ENCODE measurements at places on chromosomes 1 and 21.
A peak's percentile ranks its signal among the peaks of the same experiment; 100 is the strongest.

DNA sequence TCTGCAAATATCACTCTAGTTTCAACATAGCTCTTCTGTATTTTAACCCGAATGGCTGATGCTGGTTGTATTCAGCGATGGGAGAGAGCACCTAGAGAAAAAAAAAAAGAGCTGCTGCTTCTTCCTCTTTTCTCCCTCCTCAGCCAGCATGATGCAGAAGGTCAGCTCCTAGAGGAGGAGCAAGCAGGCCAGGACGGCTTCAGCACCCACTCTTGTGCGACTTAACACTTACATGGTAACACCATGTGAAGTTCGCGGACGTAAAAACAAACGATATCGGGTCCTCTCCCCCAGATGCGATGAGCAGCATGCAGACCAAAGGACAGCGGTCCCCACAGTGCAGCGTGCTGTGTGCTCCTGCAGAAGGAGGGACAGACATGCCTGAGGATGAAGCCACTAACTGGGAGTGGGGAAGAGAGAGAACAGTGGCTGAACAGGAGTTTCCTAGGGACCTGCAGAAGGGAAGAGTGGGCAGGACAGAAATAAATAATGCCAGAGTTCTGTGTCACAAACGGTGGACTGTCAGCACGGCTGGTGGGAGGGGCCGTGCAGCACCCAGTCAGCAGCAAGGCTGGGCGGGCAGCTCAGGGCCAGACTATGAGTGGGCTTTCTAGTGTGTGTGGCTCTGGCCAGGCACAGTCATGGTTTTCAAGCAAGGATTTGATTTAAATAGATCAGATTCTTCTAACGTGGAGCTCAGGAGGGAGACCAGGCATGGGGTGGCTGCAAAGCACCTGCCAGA lies 11.4 kb upstream of the B3GALT5 start:
- no peak for DNase-seq

- no peak for DNase-seq
These were observed 329.0 kb upstream of the ESRRG start for GRCh38 chr1:217052196-217052595.

DNA sequence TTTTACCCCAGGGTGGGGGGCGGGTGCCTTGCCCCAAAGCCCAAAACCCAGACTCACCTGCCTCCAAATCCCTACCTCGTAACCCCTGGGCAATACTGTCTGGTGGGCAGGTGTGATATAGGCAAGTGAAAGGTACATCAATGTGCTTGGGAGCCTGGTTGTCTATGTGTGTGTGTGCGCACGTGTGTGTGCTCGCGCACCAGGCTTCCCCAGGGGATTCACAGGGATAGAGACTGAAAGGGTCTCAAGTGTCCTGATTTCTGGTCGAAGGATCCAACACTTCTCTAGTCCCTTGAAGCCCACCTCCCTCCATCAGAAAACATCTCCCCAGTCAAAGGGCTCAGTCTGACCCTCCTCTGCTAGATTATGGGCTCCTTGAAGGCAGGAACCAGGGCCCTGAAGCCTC lies 28.9 kb upstream of the EPB41 start:
- no peak for DNase-seq

DNA sequence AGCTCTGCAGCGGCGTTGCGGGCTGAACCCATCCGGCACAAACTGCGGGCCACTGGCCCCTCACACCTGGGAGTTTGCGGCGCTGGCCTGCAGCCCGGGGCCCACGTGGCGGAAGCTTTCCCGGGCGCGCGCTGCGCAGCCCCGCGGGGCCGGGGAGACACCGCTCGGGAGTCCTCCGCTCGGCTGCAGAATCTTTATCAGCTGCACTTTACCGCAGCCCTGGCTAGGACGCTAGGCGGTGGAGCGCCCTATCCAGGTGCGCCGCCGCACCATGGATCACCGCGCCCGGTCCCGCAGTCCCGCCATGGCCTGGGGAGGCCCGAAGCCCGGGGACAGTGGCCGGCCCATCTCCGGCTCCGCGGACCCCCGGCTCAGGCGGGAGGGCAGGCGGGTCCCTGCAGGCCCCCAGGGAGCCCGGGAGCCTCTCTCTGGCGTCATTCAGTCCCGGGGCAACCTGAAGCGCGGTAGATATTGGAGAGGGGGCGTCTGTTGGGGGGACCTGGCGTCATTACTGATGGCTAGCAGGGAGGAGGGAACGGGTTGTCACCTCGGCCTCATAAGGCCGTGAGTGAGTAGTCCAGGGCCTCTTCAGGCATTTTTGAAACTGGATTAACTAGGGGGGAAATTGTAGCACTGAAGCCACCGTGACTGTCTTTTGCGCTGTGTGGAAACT lies 5.7 kb upstream of the OLIG2 start:
- DNase-seq, result no peak

GRCh38 chr1:52032124-52032784 lies 1.4 kb downstream of the KTI12 start:
- no peak for DNase-seq

GRCh38 chr1:32199717-32200072 lies 700 bp upstream of the CCDC28B start:
- no peak for DNase-seq

GRCh38 chr1:170494369-170494768 lies 37.6 kb upstream of the GORAB start:
- no peak for DNase-seq

DNA sequence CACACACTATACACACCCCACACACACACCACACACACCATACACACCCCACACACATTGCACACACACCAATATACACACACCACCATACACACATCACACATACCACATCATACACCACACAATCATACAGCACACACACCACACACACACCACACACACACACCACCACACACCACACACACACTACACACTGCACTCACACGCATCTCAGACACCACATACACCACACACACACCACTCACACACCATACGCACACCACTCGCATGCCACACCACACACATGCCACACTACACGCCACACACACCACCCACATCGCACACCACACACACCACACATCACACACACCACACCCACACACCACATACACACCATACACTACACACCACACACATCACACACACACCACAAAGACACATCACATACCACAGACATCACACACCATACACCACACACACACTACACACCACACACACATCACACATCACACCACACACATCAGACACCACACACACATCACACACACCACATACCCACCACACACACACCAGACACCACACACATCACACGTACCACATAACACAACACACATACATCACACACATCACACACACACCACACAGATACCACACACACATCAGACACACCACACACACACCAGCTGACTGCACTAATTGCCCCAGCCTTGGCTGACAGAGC lies 54.6 kb downstream of the HSF2BP start:
- DNase-seq, result no peak

- DNase-seq, result no peak
These were observed 34.1 kb upstream of the USH2A start for GRCh38 chr1:216457356-216457755.

DNA sequence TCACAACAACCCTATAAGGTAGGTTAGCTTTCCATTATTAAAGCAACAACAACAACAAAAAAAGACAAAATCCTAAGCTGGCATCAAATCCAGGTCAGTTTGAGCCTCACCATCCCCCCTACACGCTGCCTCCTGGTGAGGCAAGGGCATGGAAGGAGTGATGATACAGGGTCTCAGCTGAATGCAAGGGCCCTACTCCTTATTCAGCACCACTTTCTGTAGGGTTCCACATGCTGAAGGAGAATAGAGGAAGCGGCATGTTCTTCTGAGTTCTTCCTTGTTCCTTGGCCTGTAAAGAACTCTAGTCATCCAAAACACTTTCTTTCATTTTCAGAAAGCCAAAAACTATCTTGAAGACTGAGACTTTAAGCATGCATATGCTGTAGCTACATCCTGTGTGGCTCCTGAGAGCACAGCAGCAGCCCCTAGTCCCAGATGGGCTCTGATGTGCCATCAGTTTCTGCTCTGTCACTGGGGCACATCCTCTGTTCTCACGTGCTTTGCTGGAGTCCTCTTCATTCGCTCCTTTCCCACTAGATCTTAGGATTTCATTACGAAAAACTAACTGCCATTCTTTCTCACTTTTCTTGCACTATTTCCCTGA lies 6.2 kb downstream of the ILDR2 start:
- DNase-seq, result no peak

- no peak for DNase-seq
These were observed 3.7 kb downstream of the RAB25 start for GRCh38 chr1:156064615-156065014.

- DNase-seq, result no peak
These were observed 290.3 kb upstream of the NRIP1 start for GRCh38 chr21:15355066-15355465.

GRCh38 chr1:211610779-211611556 lies 32.0 kb upstream of the SLC30A1 start:
- no peak for DNase-seq

DNA sequence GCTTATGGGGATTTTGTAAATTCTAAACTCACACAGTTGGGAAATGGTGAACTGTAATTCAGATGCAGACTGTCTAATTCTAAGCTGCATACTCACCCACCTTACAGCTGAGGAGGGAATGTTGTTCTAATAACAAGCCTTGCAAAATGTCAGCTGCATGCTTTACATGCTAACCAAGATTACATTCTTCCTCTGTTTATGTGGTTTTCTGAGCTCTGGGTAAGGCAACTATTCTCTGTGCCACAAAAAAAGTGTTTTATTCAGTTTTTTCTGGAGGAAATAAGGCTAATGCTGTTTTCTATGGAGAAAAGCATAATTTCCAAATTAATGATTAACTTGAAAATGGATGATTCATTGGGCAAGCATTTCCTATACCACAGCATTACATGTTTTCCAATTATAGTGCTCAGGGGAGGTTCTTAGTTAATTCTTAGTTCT lies 64.9 kb downstream of the RGS13 start:
- peak; percentile 61 for DNase-seq

DNA sequence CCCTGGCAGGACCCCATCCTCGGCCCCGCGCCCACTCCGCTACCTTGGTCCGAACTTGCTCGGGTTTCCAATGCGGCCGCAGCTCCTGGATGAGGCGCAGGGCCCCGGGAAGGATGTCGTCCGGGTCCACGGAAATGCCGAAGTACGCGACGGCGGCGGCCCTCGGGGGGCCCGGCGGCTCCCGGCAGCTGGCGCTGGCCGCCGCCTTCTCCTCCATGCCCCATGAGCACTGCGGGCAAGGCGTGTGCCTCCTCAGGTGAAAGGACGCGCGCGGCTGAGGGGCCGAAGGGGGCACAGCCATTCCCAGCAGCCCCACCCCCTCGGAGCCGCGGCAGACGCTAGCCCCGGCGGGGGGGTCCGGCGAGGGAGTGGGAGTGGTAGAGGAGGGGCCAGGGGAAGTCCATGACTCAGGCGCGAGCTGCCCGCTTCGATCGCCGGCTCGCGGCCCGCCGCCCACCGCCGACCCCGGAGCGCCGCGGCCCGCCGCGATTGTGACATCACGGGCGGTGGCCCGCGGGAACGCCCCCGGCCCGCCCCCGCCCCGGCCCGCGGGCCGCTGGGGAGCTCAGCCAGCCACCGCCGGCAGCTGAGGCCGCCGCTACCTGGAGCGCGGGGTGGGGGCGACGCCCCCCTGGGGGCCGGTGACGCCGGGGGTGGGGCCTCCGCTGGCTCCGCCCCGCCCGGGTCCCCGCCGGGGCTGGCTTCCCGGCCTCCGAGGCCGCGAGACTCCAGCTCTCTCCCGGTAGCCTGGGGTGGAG lies at the start of gene ETNK2:
ETNK2 (minus strand) TSS at position 493 of the 758 bp plus-strand sequence; CDS start at position 301, 192 bp downstream.
- no peak for DNase-seq

GRCh38 chr1:97378596-97378995 lies 542.2 kb downstream of the DPYD start:
- no peak for DNase-seq

GRCh38 chr21:16395285-16395684 lies 665.5 kb downstream of the USP25 start:
- DNase-seq, result no peak

DNA sequence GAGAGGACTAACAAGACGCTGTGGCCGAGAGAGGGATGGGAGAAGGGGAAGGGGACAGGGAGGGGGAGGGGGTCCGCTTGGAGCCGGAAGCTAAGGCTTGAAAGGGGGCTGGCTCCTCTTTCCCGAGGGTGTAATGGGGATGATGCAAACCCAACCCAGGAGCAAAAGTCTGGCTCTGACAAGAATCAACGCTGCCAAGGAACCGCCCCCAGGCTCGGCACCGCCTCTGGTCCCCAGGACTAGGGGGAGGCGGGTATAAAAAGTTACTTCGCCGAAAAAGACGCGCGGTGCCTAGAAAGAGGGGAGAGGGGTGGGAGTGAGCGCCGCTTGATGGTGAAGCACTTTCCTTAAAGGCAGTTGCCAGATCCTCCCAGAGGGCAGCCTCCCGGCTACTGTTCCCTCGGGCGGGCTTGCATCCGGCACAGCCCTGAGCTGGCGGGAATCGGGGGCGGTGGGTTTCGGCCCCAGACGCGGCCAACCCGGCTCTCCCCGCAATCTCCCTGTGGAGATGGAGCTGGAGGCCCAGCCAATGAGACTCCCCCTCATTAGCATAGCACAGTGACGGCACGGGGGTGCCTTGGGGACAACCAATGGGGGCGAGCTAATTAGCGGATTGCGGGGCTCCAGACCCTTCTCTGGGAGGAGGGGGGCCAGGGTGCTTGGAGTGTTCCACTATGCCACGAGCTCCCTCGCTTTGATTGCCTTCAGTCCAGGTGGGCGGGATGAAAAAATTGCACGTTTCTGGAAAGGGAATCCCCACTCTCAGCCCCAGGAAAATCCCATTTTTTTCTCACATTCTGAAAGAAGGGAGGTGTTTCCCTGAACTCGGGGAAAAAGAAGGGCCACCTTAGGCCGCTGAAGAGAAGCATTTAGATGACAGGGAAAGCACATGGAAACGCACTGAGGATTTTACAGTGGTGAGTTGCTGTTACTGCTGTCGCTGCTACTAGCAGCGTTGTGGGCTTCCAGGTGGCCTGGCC lies at the start of gene KCNT2:
KCNT2 (minus strand) TSS at position 51 of the 980 bp plus-strand sequence. CDS start 131 bp downstream, outside the sequence.
- no peak for DNase-seq
